Kasumi-1 (cell line): ENCODE measurements at places on chromosomes 7 and 10.

DNA sequence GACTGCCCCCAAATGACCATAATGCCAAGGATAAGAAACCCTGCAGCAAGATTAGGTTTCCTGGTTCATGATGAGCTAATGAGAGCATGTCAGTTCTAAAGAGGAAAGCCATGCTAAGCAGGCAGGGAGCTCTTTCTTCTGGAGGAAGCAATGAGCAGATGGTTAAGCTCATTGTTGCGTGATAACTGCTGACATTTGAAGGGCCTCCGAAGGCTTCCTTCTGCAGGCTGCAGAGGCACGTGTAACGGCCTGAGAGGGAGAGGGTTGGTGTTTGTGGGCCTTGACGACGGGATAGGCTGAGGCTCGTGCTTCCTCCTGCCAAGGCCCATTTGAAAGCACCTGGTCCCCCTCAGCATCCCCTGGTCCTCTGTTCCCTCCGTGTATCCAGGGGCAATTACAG, 63.5 kb upstream of the BTBD16 start:
- no peak for DNase-seq

- DNase-seq: no peak
Measured at GRCh38 chr7:128350708-128351295, 7.1 kb upstream of the RBM28 start.

- no peak for DNase-seq
Measured at GRCh38 chr7:119931230-119931824, 341.6 kb upstream of the KCND2 start.

DNA sequence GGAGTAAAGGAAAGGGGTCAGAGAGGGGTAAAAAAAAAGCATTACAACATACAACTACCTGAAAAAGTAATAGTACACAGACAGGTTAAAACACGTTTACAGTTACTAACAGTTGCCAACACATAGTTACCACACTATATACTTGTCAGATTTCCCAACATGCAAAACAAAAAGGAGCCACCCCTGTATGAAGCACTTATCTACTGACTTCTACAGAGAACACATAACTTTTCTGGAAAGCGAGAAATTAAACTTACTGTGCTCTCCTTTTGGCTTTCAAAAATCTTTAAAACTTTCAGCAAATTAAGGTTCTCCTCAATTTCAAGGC, 2.1 kb downstream of the ABI1 start:
- DNase-seq: peak; percentile 30

- DNase-seq: peak; percentile 80
Measured at GRCh38 chr10:26860102-26860442, 686 bp downstream of the ABI1 start.

GRCh38 chr10:47330366-47330765, 8.1 kb downstream of the GDF2 start:
- no peak for DNase-seq

- no peak for DNase-seq
Measured at GRCh38 chr10:121576139-121576538, 22.1 kb downstream of the FGFR2 start.

DNA sequence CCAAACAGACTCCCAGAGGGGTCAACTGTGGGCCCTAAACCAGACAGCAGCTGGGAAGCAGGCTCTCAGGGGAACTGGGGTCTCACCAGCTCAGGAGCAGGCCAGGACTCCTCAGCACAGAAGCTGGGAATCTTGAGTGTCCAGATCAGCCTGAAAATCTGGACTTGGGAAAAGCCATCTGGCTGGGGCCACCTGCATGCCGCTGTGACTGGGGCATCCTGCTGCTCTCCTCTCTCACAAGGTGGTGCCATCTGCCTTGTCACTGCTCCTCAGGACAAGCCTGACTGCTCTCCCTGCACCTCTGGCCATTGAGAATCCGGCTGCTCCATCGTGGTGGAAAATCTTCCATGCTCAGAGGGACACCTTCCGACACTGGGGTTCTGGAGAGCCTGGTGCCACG, 141.4 kb downstream of the PLPP4 start:
- DNase-seq: no peak

- DNase-seq: no peak
Measured at GRCh38 chr10:84946904-84947303, 618.5 kb downstream of the CCSER2 start.

DNA sequence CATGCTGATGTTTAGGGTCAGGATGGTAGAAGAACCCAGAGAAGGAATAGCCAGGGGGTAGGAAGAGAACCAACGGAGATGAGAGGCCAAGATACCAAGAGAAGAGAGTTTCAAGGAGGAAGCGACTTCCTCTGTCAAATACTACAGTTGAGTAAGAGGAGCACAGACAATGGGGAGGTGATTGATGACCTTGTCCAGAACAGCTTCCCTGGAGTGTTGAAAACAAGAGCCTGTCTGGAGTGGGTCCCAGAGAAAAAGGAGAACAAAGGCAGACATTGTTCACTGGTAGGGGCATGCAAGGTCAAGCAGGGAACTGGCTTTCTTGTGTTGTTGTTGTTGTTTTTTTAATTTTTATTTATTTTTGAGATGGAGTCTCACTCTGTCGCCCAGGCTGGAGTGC, 9.6 kb upstream of the TRIM56 start:
- DNase-seq: no peak

DNA sequence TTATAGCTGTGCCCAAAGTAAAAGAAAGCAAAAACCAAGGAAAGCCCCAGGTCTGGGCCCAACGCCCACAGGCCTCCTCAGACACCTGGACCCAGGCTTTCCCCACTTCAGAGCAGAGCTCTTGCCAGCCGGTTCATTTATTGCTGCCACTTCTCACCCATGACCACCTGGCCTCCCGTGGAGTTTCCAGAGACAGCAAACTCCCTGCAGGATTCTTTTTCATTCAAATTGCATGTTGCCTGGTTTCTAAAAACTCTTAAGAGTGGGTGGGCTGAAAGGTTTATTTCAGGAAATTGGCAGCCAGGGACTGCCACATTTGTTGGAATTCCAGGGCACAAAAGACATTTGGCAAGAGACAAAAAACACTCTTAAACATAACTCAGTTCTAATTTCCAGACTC, 4.7 kb downstream of the VOPP1 start:
- DNase-seq: no peak

GRCh38 chr10:92530891-92531535, 42.9 kb downstream of the IDE start:
- no peak for DNase-seq

GRCh38 chr7:133571076-133571475, 318.2 kb downstream of the EXOC4 start:
- no peak for DNase-seq

DNA sequence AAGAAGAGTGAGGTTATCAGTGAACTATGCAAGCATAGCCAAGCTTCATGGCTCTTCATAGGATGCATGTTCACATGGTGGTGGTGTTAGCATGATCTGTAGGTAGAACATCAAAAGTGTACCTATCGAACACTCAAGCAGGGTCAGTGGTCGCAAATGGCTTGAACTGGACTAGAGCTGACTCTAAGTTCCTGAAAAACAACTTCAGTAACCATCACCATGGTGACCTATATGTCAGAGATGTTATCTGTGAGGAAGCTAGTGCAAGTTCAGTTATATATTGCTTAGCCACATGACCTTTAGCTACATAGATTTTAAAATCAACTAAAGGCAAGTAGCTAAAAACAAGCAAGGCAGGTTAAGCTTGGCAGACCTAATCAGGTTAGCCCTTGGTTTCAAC, 163.1 kb upstream of the AGR3 start:
- DNase-seq: no peak

- peak; percentile 99 for DNase-seq
Measured at GRCh38 chr10:21449288-21449966, 76.1 kb downstream of the SKIDA1 start.

DNA sequence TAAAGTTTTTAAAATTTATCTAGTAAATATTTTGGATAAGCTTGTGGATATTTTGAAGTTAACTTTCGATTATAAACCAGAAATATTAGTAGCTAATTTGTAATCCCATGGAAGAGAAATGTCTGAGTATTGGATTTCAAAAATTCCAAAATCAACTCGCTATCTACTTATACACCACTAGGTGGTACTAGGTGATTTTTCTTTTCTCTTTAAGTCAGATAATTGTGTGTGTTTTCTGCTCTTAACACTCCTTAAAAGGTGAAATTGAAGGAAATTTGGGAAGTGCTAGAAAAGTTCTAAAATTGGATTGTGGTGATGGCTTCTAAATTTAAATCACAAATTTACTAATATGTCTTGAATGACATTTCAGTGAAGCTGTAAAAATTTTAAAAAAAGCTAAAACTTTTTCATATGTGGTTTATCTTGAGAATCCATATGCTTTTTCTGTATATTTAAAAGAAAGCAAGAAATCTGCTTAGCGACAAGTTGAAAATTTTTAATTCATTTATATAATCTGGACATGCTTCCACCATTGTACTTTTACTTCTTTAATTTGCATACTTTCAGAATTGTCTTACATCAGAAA, 90.2 kb downstream of the IPMK start:
- peak; percentile 80 for DNase-seq

DNA sequence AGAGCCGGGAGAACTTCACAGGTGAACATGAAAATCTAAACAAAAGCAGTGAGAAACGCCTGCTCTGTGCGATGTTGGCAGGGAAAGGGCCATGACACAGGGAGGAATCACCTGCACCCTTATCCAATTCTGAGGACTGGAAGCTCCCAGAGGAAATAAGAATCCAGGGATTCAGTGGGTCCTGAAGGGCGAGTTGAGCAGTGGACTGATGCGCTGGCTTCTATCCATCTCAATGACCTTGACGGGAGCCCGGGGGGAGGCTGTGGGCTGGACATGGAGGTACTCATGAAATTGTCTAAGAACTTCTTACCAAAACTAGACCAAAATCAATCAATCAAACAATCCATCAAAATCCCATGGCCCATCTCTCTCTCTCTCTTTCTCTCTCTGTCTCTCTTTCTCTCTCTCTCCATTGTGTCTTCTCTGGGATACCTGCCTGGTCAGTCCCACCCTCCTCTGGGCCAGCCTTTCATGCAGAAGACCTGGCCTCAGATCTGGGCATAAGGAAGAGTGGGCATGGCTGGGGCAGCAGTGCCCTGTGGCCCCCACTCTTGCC, 7.2 kb downstream of the CPXM2 start:
- no peak for DNase-seq

DNA sequence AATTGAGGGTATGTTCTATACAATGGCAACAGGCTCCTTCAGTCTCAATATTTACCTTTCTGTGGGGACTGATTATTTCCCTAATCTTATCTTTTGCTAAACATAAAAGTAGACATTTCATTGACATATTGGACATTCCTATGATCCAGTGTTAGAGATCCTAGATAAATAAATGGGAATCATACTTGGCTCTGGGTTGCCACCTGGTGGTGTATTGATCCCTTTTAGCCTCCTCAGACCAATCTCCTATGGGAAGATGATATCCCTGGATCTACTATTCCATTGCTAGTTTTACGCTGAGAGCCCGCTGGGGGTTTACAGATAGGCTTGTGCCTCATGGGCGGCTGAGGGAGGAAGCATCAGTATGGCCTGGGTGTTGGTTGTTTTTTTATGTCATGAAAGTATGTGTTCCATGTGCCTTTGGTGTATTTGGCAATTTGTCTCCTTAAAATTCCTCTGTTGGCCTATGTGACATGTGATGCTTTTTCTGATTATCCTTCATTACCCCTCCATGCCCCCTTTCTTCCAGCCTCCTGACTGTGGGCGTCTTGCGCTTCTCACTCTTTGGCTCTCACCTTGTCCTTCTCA, 18.8 kb downstream of the CELF2 start:
- peak; percentile 37 for DNase-seq

GRCh38 chr10:75733135-75733890, 301.9 kb downstream of the LRMDA start:
- DNase-seq: no peak

GRCh38 chr10:71239946-71240795, 27.8 kb downstream of the UNC5B start:
- no peak for DNase-seq

DNA sequence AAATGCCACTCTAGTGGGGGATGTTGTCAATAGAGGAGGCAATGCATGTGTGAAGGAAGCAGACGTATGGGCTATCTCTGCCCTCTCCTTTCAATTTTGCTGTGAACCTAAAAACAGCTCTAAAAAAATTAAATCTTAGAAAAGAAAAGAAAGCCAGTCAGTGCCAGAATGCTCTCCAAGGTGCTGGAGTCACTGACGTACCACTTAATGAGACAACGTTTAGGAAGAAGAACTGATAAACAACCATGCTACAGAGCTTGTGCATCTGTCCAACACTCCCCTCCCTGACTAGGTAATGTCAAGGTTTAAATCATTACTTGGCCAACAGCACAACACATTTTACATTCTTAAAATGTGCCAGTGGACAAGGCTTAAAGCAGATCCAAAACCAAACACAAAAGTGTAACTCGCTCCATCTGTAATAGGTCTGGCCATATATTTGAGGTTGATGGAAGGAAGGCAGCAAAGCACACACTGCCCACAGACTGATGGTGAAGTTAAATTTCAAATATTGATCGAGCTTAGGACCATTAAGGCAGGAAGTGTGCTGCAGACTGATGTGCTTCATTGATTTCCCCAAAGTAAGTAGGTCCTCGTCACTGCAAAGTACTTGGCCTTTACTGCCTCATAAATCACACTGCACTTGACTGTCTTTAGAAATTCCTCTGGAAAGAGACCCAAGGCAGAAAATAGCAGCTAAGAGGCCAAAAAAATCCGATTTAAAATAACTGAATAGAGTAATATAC, 15.5 kb downstream of the ARMH3 start:
- peak; percentile 29 for DNase-seq

- DNase-seq: no peak
Measured at GRCh38 chr10:34526186-34526585, 288.9 kb downstream of the PARD3 start.

- DNase-seq: no peak
Measured at GRCh38 chr7:117872561-117873309, 506 bp downstream of the CTTNBP2 start.

GRCh38 chr10:56222237-56222636, 138.8 kb downstream of the ZWINT start:
- DNase-seq: no peak

- DNase-seq: no peak
Measured at GRCh38 chr7:22302951-22303423, 54.0 kb downstream of the RAPGEF5 start.

DNA sequence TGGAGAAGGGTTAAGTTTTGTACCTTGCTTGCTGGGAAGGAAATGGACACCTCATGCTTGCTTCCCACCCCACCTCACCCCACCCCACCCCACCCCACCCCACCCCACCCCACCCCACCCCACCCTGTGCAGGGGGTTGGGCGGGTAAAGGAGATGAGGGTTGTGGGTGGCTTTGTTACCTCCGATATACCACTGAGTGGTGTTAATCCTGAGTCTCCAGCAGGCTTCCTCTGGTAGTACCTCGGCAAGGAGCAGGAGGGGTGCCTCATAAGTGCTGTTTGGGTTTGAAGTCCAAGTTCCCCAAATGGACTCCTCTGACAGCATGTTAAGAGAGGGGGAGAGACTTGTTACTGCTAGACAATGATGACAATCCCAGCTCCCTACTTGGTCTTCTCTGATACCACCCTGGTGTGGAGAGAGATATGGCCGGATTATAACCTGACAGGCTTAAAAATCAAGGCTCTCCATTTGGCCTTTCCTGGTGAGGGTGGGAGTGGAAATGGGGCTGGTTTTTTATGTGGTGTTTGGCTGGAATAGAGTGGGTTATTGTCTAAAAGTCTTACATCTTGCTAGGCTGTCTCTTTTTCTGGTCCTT, 11.7 kb downstream of the SAMD8 start:
- no peak for DNase-seq

GRCh38 chr7:41415471-41416207, 287.3 kb downstream of the INHBA start:
- DNase-seq: no peak

- peak; percentile 61 for DNase-seq
Measured at GRCh38 chr10:50622706-50623662, 772 bp downstream of the SGMS1 start.

GRCh38 chr7:129952086-129952652, 591 bp downstream of the UBE2H start:
- DNase-seq: peak; percentile 36

GRCh38 chr10:91589015-91589657, 43.7 kb downstream of the PPP1R3C start:
- DNase-seq: no peak
